ENCODE measurements at places on chromosomes 13 and 19. TPM values are rescaled to one million over a fixed set of nuclear protein-coding genes. Genes with fewer than 3 reads are reported as not detected.

DNA sequence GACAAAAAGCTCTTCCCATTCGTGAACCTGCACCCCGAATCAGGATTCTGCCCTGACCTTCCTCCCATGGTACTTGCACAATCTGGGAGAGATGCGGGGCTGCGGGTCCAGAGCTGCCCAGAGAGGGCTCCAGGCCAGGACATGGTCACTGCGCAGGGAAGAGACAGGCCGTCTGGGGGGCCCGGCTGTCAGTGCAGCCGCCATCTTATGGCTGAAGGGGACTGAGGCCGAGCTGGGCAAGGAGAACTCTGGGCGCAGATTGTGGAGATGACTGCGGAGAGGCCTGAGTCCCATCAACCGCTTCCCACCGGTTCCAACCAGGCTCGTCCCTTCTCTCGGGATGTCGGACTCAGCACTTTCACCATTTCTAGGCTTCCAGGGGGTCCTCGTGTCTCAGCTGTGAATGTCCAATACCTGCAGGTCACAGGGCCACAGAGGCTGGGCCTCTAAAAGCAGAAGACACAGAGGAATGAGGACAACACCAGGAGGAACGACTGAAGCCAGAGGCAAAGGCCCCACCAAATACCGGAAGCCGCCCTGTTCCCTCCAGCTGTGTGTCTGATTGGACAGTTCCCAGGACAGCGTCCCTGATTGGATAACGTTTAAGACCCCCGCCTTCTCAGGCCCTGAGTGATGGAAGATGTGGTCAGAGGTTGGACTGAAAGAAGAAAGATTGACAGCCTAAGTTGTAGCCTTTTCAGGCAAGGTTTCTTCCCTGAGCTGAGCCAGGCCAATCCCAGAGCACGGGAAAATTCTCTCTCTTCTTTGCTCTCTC, 117.1 kb upstream of the ZNF91 start:
- no peaks in the 10 kb centered on the region for H3K4me1 ChIP-seq
- DNase-seq: no peak
- H3K4me3 ChIP-seq: no peak overlapping the region

DNA sequence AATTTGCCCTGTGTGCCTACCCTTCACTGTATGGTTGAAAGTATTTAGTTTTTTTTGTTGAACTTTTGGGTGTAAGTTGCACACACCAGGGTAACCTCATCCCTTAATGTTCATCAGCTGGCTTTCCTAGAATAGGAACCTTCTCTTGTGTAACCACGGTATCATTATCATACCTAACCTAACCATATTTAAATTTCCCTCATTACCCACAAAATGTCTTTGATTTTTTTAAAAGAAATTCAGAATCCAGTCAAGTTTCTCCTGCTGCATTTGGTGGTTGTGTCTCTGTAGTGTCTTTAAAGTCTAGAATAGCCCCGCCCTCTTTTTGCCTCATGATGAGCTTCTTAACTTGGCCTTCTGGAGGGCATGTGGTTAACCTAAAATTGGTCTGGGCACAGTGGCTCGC, 80.3 kb downstream of the RYR1 start:
- H3K27me3 ChIP-seq: no peaks in the 10 kb centered on the region
- no peak for DNase-seq
- no peak overlapping the region for H3K27ac ChIP-seq
- H3K4me3 ChIP-seq: no peak overlapping the region

- H3K4me3 ChIP-seq: no peak overlapping the region
- no peaks in the 10 kb centered on the region for H3K4me1 ChIP-seq
- DNase-seq: no peak
- no peak overlapping the region for H3K27ac ChIP-seq
- no peaks in the 10 kb centered on the region for H3K36me3 ChIP-seq
Observed at GRCh38 chr13:23506807-23507291, 63.4 kb upstream of the TNFRSF19 start.

DNA sequence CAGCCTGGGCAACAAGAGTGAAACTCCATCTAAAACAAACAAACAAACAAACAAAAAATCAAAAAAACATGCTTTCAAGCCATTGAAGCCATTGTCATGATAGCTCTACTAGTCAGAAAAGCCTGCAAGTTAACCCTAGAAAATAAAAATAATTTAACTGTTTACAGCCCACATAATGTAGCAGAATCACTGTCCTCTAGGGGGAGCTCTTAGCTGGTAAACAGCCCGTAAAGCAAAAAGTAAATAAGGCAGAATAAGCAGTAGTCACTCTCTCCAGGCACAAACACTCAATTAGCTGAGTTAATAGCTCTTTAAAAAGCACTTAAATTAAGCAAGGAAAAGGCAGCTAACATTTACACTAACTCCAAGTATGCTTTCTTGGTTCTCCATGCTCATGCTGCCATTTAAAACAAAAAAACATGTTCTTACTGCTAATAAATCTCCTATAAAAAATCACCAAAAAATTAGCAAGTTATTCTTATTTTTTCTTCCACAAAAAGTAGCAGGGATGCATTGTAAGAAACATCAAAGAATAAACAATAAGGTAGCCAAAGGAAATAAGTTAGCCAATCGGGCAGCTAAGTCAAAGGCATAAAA, 11.3 kb downstream of the LILRB4 start:
- no peaks in the 10 kb centered on the region for H3K36me3 ChIP-seq
- H3K27me3 ChIP-seq: no peaks in the 10 kb centered on the region
- H3K4me1 ChIP-seq: no peaks in the 10 kb centered on the region
- H3K4me3 ChIP-seq: no peak overlapping the region

Gene BAX
- total RNA-seq: 223 TPM

Gene GRIN2D
- 0.49 TPM for total RNA-seq
